ENCODE measurements at places on chromosomes 5 and 9.
A peak's percentile ranks its signal among the peaks of the same experiment; 100 is the strongest.

GRCh38 chr9:79301551-79302391, 270.0 kb upstream of the TLE4 start:
- DNase-seq, result no peak

DNA sequence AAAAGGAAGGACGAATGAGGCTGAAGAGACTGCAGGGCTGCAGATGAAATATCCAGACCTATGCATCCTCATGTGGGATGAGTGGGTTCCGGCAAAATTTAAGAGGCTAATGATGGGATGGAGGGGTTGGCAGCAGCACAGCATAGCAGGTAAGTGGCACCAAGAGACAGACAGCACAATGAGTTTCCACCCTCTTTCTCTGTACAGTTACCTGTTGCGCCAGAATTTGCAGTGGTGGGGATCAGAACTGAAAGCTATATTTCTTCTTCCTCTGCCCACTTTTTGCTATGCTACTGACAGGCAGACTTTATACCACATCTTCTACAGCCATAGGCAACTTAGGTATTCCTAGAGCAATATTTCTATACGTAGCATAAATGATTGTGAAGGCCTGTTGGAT, 227.0 kb downstream of the EPB41L4A start:
- DNase-seq, result no peak

- no peak for DNase-seq
Measured at GRCh38 chr5:95216136-95216955, 68.5 kb downstream of the MCTP1 start.

GRCh38 chr9:85978496-85978895, 37.5 kb downstream of the NAA35 start:
- no peak for DNase-seq

DNA sequence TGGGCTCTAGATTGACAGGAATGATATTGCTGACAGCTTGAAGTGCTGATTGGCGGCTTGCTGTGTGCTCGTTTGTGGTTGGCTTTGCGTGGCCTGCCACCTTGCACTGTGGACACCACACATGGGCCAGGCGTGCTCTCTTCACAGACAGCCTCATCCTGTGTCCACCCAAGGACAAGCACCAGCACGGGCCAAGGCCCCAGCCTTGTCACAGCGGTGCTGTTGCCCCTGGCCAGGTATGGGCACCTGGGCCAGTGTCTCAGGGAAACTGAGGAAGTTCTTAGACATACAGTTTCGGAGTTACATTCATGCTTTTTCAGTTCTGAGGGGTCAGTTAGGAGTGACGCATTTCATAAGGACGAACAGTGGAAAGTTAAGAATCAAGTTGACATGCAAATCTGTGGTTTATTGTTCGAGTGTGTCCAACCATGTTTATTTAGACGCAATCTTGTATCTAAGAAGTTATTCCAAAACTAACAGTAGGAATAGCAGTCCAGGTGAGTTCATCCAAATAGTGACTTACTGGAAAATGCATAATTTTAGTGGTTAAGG, 125.9 kb downstream of the EHMT1 start:
- no peak for DNase-seq

- no peak for DNase-seq
Measured at GRCh38 chr9:761793-762560, 79.5 kb upstream of the DMRT1 start.

DNA sequence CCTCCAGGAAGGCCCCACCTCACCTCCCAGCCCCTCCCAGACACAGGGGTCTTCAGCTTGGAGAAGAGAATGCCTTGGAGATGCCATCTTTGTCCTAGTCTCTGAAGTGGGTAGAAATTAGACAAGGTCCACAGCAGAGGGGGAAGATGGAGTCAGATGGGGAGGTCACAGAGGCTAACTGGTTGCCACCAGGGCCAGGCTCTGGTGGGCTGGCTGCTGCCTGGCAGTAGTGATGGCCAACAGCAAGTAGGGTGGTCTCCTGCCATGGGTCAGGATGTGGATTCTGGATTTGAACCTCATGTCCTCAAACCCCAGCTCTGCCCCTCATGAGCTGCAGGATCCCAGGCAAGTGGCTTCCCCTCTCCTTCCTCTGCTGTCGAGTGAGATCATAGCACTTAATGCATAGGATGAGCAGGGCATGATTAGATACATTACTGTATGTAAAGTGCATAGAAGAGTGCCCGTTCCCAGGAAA, 38.7 kb upstream of the NEK6 start:
- no peak for DNase-seq

GRCh38 chr9:76255781-76256455, 138.3 kb downstream of the RFK start:
- DNase-seq, result peak; percentile 80

DNA sequence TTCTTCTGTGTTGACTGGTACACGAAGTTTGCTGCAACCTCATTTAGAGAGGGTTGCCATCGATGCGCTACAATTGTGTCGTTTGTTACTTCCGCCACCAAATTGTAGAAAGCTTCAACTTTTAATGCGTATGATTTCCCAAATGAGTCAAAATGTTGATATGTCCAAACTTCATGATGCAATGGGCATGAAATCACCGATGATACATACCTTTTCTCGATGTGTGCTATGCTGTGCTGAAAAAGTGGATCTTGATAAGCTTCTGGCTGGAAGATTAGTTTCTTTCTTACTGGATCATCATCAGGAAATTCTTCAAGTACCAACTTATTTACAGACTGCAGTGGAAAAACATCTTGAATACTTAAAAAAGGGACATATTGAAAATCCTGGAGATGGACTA, 65.7 kb downstream of the TMEM38B start:
- DNase-seq, result no peak

DNA sequence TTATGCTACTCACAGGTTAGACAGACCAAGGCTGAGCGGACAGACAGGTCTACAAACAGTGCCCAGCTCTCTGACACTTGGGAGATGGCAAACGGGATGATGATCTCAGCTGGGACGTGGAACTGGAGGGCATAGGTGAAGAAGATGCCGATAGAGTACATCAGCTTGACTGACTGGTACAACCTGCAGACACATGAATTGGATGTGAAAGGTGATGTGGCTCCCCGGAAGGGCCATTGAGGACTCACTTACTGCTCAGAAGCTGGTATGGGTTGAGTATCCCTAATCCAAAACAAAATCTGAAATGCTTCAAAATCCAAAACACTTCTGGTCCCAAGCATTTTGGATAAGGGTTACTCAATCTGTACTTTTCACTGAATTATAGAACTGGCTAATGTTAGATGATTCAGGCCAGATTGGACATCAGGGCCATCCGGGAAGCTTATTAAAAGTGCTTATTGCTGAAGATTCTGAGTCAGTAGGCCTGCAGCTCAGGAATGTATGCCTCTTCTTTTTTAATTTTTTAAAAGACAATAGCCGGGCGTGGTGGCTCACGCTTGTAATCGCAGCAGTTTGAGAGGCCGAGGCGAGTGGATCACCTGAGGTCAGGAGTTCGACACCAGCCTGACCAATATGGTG, 22.4 kb downstream of the SLC36A3 start:
- DNase-seq, result no peak

- no peak for DNase-seq
Measured at GRCh38 chr9:115057559-115057958, 60.4 kb downstream of the TNC start.

GRCh38 chr5:59276917-59277372, 616.6 kb downstream of the PDE4D start:
- no peak for DNase-seq

DNA sequence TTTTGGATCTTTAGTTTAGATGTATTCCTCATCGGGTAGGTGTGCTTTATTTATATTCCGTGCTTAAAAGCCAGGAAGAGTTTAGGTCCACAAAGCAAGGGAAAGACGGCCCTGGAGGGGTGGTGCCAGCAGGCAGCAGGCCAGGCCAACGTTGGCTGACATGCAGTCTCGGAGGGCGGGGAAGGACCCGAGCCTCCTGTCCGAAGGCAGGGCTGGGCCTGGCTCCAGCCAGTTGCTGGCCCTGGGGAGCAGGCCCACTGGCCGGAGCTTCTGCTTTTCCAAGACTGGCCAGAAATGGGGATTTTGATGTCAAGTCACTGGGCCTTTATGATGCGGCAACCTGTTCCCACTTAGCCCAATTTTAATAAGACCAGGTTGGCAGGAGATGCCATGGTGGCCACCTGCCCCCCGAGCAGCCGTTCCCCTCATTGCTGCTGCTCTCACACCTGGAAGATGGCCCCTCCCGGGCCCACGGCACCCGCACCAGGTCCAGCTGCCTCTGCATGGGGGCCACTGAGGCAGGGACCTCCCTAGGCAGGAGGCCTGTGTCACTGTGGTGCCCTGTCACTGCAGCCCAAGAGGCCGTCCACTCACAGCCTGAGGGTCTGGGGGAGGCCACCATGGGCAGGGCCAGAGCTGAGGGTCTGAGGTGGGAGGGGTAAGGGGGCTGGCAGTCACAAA, 23.2 kb downstream of the LPCAT1 start:
- DNase-seq, result peak; percentile 46

DNA sequence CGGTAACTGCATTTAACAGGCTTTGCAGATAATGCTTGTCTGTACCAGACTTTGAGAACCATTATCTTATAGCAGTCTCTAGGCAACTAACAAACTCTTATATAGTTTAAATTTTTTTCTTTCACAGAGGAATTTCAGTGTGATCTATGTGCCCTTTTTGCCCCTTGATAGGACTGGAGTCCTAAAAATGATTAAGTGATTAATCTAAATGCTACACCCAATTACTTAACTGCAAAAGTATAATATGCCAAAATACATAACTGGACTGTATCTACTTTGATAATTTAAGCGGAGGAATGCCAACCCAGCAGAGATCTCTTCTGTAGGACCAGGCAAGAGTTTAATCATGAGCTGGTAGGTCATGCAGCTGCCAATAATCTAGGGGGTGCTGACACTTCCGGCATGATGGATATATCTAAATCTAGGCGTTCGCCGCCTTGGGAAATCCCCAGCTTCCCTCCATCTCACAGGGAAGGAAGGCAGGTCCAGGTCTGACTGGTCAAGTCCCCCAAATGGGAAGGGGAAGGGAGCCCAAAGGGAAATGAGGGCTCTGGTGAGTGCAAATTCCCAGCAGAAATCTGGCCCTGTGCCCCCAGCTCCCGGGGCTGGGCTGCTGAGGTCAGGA, 205.6 kb downstream of the GAPVD1 start:
- no peak for DNase-seq

DNA sequence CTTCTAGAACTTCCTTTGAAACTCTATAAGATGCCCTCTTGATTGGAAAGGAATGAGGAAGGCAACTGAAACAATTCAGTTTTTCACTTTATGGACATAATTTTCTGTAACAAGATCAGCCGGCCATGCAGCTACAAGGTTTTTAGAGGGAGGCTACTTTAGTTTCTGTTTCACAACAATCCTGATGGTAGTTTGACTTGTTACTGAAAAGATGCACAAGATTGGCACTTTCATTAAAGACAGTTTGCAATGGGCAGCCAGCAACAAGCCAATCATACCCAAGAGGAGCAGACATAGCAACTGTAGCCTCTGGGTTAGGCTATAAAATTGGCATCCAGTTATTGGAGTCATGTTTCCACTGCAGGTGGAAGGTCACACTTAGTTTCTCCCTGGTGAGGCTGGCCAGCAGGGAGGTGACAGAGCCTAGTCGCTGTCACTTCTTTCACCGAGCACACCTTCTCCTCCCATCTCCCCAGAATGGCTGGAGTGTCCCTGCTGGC, 74.3 kb upstream of the TGFBR1 start:
- DNase-seq, result no peak

DNA sequence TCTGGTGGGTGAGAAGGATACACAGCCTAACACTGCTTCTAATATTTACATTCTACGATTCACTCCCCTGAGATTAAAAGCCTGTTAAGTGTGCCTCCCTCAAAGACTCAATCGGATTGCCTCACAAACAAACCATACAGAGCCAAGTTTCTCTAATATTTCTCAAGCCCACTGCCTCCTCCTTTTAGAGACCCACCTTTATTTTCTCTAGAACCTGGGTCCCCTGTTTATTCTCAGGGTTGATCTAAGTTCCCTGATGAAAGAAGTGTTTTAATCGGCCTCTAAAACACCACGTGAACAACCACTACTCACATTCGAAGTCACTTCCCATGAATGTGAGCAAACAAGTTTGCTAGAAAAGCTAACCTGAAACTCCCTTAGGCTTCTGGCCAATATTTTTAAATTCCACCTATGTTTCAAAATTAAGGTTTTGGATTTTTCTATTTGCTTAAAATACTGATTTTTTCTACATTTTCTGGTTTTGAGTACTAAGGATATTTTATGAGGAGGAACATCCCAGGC, 76.5 kb downstream of the GLIS3 start:
- DNase-seq, result no peak

DNA sequence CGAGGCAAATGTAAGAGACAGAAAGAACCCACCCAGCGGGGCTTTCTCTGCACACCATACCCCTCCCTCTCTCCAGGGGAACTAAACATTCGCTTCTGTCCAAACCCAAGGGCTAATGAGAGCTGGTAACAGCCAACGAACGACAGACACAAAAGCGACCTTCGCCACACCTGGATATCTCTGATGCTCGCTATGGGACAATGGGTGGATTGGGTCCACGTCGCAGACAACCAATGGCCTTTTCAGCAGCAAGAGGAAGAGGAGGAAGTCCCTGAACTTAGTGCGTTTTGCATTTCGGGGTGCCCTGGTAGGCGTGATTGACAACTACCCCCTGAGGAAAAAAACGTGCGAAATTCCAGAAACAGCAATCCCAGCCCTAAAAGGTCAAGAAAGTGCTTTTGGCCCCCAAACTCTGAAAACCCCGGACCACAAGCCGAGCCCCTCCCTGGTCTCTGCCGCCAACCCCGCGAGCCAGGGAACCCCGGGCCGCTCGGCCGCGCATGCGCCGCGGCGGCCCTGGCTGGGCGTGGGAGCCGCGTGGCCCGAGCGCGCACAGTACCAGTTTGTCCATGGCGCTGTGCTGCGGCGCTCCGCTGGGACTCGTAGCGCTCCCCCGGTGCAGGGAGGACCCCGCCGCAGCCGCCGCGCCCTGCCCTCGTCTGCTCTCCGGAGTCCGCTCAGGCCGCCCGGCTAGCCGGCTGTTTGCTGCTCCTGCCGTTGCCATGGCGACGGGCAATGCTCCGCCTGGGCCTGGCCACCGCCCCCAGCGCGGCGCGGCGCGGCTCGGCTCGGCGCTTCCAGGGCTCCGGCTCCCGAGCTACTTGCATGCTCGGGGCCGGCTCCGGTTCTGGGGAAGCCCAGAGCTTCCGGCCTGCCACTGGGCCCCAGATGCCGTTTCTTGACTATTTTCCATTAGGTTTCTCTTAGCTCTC, 66.9 kb upstream of the DNAH5 start:
- DNase-seq, result peak; percentile 92

GRCh38 chr5:73902327-73903051, 276.5 kb downstream of the ARHGEF28 start:
- DNase-seq, result peak; percentile 59

DNA sequence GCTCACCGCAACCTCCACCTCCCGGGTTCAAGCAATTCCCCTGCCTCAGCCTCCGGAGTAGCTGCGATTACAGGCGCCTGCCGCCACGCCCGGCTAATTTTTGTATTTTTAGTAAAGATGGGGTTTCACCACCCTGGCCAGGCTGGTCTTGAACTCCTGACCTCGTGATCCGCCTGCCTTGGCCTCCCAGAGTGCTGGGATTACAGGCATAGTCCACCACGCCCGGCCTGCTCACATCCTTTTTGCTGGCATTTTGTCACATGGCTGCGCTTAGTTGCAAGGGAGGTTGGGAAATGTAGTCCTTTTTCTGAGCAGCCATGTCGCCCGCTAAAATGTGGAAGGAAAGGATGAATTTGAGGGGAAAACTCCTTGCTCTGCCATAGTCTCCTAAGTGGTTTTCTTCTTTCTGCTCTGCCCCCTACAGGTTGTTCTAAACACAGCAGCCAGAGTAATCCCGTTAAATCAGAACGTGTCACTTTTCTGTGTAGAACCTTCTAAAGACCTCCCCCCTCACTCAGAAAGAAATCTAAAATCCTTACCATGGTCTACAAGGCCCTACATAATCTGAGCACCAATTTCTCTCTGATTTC, 57.8 kb upstream of the HSPA9 start:
- peak; percentile 56 for DNase-seq

GRCh38 chr9:71479621-71480020, 288.7 kb downstream of the CEMIP2 start:
- DNase-seq, result no peak
